ENCODE measurements at places on chromosomes 2 and 18.

DNA sequence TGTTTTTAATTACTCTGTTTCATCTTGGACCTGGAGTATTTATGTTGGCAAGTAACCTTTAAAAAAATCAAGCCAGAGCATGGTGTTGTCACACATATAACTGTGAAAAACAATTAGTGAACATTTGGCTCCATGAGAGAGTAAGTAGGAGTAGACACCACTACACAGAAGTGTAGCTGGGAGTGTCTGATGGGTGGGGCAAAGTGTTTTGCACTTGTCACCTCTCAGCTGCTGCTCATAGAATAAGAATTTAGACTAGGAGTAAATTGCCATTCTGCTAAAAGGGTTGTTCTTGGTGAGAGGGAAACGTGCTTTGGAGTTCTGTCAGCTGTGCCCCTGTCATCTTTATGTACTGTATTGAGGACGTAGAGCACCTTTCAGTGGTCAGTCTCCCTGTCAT is 114.5 kb downstream of the TTC27 start:
- DNase-seq = peak; percentile 37

- DNase-seq = no peak
Measured at GRCh38 chr2:188391354-188391753, 99.7 kb downstream of the GULP1 start.

DNA sequence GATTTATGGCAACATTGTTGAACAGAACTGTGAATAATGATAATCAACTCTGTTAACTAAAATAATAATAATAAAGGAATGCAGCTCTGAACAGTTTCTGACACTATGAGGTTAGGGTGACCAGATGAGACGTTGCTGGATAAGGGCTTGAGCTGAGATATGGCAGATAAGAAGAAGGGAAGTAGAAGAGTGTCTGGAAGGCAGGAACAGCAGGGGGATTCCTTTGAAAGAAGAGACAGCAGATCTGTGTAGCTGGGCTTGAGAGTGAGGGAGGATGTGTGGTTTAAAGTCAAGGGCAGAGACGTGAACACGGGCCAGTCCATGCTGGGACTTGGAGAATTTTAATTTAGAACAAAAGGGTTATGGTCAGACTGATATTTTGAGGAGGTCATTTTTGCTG is 273.1 kb upstream of the SLC14A2 start:
- no peak for DNase-seq

- no peak for DNase-seq
Measured at GRCh38 chr2:24907116-24907515, 12.9 kb downstream of the ADCY3 start.

- DNase-seq = no peak
Measured at GRCh38 chr2:20187331-20187730, 37.6 kb downstream of the SDC1 start.

GRCh38 chr2:44351676-44352075 is 9.6 kb downstream of the PREPL start:
- DNase-seq = no peak

- no peak for DNase-seq
Measured at GRCh38 chr2:139836769-139837168, 1056.6 kb upstream of the NXPH2 start.

DNA sequence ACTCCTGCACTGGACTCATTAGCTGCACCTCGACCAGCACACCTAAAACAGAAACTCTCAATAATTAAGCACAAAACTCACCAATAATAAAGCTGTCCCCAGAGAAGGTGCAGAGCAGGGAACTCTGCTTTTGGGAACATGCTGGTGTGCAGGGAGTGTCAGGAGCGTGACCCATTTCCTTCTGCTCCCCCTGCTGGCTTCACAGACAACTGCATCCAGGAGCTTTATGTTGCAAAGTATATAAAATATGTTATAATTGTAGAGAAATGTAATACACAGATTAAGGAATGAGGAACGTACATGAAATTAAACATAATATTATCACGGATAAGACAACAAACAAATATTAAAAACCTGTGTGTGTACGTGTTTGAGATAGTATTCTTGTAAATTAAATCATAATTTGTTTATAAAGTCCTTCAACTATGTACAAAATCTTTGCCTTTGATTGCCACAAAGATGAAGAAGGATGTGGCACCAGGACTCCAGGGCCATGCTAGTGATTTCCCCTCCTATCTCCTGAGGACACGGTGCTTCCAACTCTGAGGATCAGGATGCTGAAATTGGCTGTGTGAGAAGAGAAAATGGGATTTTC is 68.6 kb upstream of the MAL start:
- DNase-seq = peak; percentile 27

DNA sequence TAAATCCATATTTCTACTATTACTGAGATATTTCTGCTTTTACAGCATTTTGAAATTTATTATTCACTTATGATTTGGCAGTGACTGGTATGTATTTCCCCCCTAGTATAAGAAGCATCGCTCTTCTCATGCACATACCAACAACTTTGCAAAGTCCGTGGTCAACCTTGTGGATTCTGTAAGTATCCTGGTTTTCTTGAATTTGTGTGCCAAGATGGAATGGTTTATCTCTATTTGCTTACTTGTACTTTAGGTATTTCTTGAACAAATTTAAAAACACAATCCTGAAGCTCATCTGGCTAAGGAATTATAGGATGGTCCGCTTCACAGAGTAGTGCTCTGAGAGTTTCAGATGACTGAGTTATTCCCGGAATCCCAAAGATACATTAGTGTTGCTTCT is 85.0 kb upstream of the FAM237A start:
- no peak for DNase-seq

- no peak for DNase-seq
Measured at GRCh38 chr2:218485986-218486667, 67.2 kb downstream of the VIL1 start.

DNA sequence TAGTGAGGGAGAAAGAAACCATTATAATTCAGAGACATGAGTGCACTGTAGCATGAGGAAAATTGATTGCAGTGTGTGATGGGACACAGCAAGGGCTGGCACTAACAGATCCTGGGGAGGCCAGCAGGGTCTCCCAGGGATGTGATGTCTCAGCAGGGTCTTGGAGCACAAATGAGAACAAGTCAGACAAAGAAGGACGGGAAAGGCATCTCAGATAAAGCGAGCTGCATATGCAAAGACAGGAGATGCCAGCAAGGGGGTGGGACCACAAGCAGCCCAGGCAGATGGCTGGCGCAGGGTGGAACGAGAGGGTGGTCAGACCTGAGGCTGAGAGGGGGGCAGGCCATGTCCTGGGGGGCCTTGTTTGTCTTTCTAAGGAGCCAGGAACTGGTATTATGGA is 102.6 kb upstream of the DLX2 start:
- no peak for DNase-seq

DNA sequence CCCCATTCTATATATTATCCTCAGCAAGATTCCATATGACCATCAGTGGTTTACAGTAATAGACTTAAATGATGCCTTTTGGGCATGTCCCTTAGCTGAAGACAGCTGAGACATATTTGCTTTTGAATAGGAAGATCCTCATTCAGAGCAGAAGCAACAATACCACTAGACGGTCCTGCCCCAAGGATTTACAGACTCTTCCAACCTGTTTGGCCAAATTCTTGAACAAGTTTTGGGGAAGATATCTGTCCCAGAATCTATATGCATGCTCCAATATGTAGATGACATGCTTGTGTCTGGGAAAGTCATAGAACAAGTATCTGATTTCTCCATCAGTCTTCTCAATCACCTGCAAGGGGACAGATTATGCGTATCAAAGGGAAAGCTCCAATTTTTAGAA is 137.1 kb upstream of the RMP24 start:
- no peak for DNase-seq

DNA sequence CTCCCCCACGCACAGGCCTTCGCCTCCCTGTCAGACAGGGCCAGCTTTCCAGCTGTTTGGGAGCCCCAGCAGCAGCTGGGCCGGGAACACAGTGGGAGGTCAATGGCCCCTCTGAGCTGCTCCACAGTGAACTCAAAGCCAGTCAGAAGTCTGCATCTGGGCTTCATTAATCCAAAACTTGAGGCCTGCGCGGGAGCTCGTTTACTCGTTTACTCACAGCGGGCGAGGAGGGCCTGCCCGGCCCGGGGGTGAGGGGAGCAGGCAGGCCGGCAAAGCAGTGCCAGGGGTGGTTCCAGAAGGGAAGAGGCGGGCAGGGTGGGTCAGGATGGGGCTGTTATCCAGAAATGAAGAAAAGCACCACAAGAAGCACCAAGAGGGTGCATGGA is 36.8 kb upstream of the SEMA4C start:
- no peak for DNase-seq

- peak; percentile 81 for DNase-seq
Measured at GRCh38 chr2:65264821-65265670, 37.4 kb downstream of the ACTR2 start.

DNA sequence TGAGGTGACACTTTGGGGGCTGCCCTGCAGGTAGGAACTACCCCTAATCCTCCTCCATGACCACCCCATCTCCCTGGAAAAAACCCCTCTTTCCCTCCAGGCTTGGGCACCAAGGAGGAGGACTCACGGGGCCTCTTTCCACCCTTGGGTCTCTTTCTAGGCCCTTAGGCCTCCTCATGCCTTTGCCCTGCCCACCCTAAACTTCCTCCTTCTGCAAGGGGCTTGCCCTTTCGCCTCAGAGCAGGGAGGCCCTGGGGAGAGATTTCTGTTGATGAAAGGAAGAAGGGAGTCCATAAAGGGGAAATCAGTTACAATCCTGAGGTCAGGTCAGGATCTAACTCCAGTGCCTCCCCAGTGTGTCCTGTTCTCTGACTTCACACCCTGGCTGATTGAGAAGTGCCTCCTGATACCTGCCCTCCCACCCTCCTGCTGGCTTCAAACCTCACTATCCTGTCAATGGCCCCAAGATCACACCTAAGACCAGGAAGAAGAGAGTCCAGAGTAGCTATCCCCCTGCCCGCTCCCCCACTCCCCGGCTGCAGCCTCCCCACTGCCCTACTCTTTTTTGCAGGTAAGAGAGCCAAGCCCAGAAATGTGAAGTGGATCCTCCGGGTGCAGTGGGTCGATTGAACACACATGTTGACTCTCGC is 16.7 kb upstream of the TNS1 start:
- DNase-seq = no peak

DNA sequence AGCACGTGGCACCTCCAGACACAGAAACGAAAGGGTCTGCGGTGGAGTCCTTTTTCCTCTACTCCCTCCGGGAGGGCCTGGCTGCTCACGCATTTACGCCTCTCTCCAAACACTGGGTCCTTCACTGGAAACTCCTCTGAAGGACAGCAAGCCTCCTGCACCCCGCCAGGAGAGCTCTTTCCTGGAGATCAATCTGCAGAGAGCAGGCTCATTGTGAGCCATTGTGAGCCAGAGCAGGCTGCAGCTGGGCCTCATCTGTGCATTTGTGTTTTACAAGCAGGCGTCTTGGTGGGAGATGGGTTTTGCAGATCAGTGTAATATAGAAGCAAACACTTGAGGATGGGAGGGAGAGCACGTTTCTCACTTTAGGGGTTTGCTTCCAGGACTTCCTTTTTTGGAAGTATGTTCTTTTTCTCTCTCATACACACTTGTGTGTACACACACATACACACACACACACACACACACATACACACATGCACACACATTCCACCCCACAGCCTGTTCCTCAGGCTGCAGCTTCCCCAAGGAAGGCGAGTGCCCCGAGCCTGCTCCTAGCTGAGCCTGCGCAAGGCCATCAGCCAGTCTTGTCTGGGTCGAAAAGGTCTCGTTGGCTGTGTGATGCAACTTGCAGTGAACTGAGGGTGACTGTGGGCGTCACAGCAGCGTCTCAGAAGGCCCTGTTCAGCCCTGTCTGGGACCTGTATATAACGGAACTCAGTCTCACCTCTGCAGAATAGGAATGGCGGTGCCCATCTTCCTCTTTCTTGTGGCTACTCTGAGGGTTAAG is 163.5 kb downstream of the GLI2 start:
- DNase-seq = no peak

GRCh38 chr18:36485772-36486171 is 188.3 kb downstream of the FHOD3 start:
- no peak for DNase-seq
